ENCODE measurements at places on chromosomes 6 and 20.
A peak's percentile ranks its signal among the peaks of the same experiment; 100 is the strongest.

DNA sequence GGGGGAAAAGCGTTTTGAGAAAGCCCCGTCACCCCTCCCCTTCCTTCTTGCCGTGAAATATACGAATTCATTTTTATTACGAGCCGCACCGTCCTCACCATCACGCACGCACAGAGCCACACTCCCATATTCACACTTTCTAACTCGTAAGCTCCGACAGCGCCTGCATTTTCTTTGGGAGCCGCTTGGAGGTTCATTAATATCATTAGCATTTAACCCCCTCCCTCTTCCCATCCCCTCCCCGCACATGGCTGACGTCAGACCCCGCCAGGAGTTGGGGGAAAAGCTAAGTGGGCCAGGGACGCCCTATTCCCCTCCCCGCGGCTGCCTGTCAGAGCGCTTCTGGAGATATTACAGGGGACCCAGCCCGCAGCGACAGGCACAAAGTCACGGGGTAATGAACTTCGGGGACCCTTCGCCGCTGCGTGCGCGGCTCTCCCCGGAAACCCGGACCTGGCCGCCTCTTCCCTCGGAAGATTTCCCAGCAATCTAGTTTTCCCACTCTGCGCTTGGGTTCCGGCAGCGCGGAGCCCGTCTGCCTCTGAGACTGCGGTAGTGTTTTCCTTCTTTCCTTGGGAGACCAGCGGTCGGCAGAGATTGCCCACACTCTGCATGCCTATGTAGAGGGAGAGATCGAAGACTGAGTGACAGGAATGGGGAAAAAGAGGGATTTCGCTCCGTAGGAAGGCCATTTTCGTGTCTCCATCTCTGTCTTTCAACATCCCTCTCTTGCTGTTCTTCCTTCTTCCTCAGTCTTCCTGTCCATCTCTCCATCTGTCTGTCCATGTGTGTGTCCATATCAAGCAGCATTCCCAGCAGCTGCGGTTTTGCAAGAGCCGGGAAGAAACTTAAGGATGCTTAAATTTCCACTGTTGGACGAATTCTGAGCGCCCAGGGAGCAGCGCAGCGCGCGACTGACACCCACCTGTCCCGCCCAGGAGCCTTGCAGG, at the start of gene NR2E1:
Gene NR2E1 (plus strand): TSS at position 309 of the 950 bp plus-strand sequence. CDS start 744 bp downstream, outside the sequence.
- DNase-seq, result peak; percentile 59

DNA sequence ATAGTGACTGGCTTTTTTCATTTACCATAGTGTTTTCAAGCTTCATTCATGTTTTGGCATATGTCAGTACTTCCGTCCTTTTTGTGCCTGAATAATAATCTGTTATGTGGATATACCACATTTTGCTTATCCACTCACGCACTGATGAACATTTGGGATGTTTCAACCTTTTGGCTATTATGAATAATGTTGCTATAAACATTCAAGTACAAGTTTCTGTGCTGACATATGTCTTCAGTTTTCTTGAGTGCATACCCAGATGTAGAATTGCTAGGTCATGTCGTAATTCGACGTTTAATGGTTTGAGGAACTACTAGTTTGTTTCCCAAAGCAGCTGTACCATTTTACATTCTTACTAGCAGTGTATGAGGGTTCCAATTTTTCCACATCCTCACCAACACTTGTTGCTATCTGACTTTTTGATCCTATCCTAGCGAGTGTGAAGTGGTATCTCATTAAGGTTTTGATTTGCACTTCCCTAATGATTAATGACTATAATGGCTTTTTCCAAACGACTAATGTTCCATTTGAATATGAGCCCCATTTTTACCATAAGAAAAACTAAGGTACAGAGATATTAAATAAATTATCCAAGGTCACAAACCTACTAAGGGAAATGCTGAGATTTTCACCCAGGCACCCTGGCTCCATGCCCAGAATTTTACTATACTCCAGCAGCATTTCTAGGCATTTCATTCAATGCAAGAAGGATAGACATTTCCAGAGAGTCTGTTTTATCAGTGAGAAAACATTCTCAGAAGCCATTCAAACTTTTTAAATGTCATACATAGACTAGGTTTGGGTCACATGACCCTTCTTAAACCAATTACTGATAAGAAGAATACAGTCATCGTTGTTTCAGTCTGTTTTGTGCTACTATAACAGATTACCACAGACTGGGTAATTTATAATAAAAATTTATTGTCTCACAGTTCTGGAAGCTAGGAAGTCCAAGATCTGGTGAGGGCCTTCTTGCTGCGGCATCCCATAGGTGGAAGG, 71.1 kb upstream of the RUNX2 start:
- no peak for DNase-seq

DNA sequence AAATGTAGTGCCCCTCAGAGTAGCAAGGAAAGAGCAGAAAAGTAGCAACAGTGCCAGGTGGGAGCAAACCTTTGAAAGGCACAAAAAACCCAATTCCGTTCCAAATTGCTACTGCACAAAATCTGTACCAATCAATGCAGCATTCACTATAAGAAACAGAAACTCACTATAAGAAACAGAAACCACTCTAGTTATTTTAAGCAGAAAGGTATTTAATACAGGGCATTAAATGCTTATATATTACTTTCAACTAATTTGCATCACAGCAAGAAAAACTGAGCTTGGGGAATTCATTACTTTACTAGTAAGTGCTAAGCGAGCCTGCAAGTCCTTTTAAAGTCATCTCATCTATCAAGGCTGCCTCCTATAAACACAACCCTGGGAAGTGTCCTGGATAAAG, 116.5 kb upstream of the OLIG3 start:
- DNase-seq, result no peak

- no peak for DNase-seq
Observed at GRCh38 chr20:61535956-61536355, 283.9 kb downstream of the CDH4 start.

GRCh38 chr6:71254323-71254722, 34.3 kb upstream of the OGFRL1 start:
- no peak for DNase-seq

- DNase-seq, result no peak
Observed at GRCh38 chr20:61737812-61738443, 327.8 kb downstream of the TAF4 start.

GRCh38 chr6:43242908-43243663, at the start of gene TTBK1:
TSS of gene TTBK1 (plus strand) at chr6:43243481. CDS start at chr6:43246661, 3,180 bp downstream.
- peak; percentile 61 for DNase-seq

GRCh38 chr20:63553933-63554290, at the start of gene FNDC11:
TSS of gene FNDC11 (plus strand) at chr20:63554159. CDS start at chr20:63555664, 1,505 bp downstream.
- no peak for DNase-seq

DNA sequence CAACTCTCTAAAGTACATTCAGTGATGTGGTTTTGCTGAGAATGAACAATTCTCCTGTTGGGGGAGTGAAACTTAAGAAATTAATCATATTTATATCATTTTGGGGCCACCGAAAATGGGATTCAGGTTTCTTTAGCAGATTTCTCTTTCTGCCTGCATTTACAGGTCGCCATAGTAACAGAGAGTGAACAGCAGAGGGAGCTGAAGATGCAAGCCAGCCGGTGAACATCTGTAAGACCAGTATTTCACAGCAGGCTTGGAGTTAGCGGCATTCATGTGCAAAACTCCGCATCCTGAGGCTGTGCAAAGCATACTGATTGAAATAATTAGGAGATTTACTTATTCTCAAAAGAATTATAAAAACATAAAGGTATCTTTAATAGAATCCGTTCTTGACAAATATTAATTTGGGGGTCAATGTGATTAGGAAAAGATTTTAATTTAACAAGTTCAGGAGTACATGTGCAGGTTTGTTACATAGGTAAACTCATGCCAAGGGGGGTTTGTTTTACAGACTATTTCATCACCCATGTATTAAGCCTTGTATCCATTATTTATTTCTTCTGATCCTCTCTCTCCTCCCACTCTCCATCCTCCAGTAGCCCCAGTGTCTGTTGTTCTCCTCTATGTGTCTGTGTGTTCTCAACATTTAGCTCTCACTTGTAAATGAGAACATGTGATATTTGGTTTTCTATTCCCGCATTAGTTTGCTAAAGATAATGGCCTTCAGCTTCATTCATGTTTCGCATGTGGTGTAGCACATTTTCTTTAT, 17.8 kb upstream of the HSF2 start:
- peak; percentile 52 for DNase-seq
